Bronchus fibroblast of lung (primary cell): ENCODE measurements at places on chromosomes 11 and 22. TPM values are rescaled to one million over a fixed set of nuclear protein-coding genes. Genes with fewer than 3 reads are reported as not detected.

OR5P2 gene
- not detected in 2 replicates for total RNA-seq

UBQLNL gene
- total RNA-seq, result under 0.01 and 0.17 TPM in 2 replicates

IGSF22 gene
- total RNA-seq, result under 0.01 TPM in 1 of 2 replicates, not detected in the other

AGBL2 gene
- 0.17 and 1.3 TPM in 2 replicates for total RNA-seq

CBLIF gene
- not detected in 2 replicates for total RNA-seq

DCDC1 gene
- total RNA-seq, result not detected in 2 replicates

PANX3 gene
- total RNA-seq, result not detected in 2 replicates

CTSF gene
- 6.7 and 8.3 TPM in 2 replicates for total RNA-seq

SHANK3 gene
- 0.50 and 0.59 TPM in 2 replicates for total RNA-seq

INSC gene
- total RNA-seq, result 2.8 and 3.5 TPM in 2 replicates

KDM4D gene
- 2.1 and 2.7 TPM in 2 replicates for total RNA-seq

BTBD18 gene
- not detected in 2 replicates for total RNA-seq

NAALAD2 gene
- 2.0 and 2.2 TPM in 2 replicates for total RNA-seq

CYP2D6 gene
- total RNA-seq, result 0.15 and 0.17 TPM in 2 replicates

TBX1 gene
- total RNA-seq, result under 0.01 TPM in 1 of 2 replicates, not detected in the other

CFAP300 gene
- total RNA-seq, result 1.5 and 3.3 TPM in 2 replicates

ISX gene
- not detected in 2 replicates for total RNA-seq
